ENCODE measurements at places on chromosomes 5 and 9.

DNA sequence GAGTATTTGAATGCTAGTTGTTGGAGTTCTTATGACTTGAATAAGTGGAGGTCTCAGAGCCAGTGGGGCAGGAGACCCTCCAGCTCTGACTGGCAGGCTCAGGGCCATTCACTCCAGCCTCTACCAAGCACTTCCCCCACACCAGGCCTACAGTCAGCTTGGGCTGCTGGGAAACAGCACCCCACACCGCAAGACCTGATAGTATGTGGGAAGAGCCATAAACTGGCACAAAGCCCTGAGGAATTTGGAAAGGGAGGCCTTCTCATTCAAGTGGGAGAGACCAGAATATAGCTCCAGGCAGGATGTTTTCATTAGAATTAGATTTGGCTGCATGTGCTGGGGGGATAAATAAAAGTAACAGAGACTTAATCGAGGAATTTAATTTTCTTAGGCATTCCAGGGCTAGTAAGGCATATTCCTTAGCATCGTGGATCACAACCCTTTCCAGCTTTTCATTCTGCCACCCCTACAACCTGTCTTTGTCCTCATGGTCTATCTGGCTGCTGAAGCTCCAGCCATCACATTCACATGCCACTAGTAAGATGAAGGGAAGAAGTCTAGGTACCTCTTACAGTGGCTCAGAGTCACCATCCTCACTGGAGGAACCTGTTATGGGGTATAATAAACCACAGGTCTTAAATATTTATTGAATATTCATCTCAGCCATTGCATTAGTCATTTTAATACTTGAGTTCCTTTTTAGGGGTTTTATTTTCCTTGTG, 47.5 kb downstream of the TMOD1 start:
- DNase-seq: no peak

- no peak for DNase-seq
These were observed 60.7 kb downstream of the LHFPL2 start for GRCh38 chr5:78587775-78588291.

DNA sequence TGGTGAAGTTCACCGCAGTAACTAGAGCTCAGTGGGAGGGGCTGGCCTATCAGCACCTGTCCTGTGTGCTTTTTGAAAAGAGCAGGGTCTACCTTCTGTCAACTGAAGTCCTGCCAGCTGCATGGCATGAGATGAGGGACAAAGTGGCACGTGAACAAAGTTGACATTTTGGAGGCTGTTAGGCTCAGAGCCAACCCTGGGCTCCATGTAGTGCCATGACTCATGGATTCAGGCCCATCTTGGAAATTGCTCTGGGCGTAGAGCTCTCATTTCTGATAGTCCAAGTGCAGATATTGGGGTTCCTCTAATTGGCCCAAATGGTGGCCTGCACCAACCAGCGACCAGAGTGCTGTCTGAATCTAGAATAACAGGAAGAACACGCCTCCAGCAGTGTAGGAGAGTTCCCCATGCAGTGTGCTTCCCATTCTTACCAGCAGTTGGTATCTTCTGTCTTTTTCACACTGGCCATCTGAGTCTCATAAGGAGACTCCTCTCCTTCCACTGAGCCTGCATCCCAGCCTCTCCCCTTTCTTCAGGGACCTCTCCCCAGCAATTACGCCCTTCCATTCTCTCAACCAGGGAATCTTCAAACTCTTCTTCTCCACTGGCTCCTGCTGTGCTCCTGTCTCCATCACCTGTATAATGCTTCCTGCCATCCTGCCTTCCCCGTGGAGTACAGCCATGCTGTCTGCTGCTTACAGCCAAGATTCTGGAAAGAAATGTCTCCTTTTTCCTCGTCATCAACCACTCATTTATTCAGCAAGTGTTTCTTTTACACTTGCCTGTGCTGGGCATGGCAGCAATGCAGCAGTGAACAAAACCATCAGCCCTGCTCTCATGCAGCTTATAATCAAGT, 30.4 kb downstream of the IRF1 start:
- DNase-seq: no peak

- DNase-seq: no peak
These were observed 997.7 kb downstream of the PTPRD start for GRCh38 chr9:9615086-9615485.

GRCh38 chr9:93826209-93826608, 128.9 kb downstream of the BARX1 start:
- DNase-seq: no peak

DNA sequence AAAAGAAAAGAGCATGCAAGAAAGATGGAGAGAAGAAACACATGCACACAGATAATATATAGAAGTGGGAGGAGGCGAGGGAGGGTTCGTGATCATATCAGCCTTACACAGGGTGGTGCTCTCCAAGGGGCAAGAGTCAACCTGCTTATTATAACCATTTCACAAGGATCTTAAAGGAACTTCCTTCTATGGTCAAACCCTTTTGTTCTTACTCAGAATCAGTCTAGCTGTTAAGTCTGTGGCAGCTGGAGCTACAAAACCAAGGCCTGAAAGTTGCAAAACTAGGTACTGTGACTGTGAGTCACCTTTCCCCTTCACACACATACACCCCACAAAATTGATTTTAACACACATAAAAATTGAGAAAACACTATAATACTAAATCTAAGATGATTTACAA, 18.5 kb upstream of the ERMP1 start:
- no peak for DNase-seq

- DNase-seq: no peak
These were observed 2.2 kb downstream of the ZNF366 start for GRCh38 chr5:72505016-72505415.

DNA sequence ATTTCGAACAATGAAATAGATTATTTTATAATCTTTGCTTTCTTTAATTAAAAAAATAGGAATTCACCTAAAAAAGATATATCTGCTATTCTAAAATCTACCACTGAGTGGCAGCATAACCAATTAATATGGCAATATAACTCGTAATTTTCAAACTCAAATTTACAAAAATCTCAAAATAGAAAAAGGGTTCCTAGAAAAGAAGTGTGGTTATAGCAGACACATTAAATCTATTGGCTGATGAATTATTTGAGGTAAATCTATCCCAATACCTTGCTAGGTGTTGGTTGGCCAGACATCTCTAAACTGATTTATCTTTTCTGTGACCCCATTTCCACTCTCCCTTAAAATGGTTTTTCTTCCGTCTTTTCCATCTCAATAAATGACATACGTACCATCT, 30.2 kb upstream of the NRG2 start:
- no peak for DNase-seq

DNA sequence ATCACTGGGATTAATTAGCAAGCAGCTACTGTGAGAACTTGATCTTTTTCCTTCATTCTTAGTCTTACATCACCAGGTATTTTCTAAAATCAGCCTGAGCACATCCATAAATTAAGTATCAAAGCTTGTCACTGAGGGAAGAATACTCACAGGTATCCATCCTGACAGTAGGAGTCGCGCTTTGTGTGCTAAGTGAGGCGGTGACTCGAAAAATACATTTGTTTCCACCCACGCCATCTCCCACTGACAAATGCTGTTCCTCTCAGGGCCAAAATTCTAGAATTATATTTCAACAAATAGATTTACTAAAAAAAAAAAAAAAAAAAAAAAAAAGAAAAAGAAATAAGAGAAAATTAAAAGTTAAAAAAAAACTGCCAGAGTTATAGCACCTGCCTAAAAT, 34.1 kb upstream of the GABRB2 start:
- DNase-seq: no peak

- no peak for DNase-seq
These were observed 3.9 kb downstream of the GLIPR2 start for GRCh38 chr9:36140086-36141084.

- no peak for DNase-seq
These were observed 38.7 kb downstream of the SLC28A3 start for GRCh38 chr9:84301851-84302250.

DNA sequence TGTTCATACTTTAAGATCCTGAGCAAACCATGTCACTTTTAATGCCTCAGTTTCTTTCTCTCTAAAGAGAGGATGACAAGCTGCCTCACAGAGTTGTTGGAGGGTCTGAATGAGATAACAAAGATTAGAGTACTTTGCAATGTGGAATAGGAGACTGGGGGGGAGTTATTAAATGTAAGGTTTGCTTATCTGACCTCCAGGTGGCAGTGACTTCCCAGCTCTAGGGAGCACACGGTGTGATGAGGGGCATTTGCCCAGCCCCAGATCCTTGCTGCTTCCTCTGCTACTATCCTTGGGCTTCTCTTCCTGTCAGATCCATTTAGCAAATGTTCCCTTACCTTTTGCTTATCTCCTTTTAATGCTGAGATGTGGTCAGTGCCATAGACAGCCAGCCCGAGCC, 30.7 kb downstream of the ENHO start:
- DNase-seq: no peak

DNA sequence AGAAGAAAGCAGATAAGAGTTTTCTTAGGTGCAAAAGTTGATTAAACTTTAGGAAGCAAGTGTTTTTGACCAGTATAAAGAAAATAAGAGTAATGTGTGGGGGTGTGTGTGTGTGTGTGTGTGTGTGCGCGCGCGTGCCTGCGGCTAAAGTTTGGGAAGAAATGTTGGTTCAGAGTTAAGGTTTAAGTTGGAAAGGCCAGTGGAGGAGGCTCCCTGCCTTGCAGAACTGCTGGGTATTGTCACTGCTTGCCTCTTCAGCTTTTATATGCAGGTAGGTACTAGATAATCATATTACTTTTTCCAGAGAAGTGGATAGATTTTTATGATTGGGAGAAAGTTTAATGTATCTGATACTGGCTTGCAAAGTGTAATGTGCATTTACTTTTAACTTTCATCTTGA, 2.0 kb downstream of the PIK3R1 start:
- DNase-seq: no peak

- no peak for DNase-seq
These were observed at the start of gene DMRT2 for GRCh38 chr9:1050125-1050895. Gene DMRT2 (plus strand): TSS chr9:1050357. CDS start chr9:1051614, 1,257 bp downstream.

GRCh38 chr5:42772265-42772993, 15.8 kb downstream of the CCDC152 start:
- no peak for DNase-seq

- no peak for DNase-seq
These were observed 25.2 kb downstream of the TGFBR1 start for GRCh38 chr9:99130069-99130468.
